ENCODE measurements at places on chromosomes 16 and 17. TPM values are rescaled to one million over a fixed set of nuclear protein-coding genes. Genes with fewer than 3 reads are reported as not detected.

The HSD3B7 gene
- 69.7 TPM for total RNA-seq

DNA sequence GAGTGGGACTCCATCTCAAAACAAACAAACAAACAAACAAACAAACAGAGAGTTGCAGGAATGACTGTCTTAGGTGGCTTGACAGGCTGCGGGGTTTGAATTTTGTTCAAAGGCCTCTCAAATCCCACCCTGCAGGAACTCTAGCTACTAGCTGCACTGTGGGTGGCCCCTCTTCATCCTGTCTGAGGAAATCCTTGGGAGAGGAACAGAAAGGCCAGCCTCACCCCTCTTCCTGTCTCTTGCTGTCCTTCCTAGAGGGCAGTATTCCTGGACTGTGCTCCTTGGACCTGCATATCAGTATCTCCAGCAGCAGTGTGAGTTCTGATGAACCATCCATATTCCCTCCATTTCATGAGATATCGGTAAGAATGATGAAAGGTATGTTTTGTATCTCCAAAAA lies 2.0 kb upstream of the CCDC92B start:
- DNase-seq, result no peak

The ORMDL3 gene
- total RNA-seq, result 60.4 TPM

The KRTAP2-4 gene
- total RNA-seq, result not detected

GRCh38 chr16:22645868-22646267 lies 135.2 kb downstream of the NPIPB5 start:
- no peak for DNase-seq

GRCh38 chr16:81932668-81933067 lies 78.6 kb downstream of the SDR42E1 start:
- DNase-seq, result no peak
